Pulmonary artery endothelial cell (primary cell): ENCODE measurements at places on chromosomes 12 and 14.

- DNase-seq: no peak
Measured at GRCh38 chr14:99734406-99735051, 50.4 kb downstream of the CYP46A1 start.

DNA sequence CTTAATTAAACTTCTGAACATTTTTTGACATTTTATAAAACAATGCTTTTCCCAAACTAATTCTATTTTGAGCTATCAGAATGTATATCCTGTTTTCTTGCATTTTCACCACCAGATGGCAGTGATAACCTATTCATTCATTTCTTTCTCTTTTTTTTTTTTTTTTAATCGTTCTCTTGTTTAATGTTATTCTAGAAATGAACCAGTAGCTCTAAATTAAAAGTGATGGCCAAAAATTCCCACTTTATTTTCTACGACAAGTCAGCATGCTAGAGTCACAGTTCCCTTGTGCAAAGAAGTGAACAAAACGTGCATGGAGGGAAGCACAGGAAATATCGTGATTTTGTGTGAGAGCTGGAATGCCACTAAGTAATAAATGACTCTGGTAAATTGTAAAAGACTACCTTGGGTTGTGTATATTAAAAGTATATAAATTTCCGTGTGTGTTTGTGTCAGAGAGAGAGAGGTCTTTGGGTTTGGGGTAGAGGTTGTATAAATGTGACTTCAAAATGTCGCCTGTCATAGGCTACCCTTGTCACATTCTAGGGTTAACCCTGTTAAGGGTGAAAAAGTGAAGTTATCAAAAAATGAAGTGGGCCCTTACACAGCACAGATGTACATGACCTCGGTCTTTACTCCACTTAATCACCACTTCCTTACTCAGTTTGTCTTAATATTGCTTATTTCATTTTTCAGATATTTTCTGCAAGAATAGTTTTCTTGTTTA lies 40.4 kb upstream of the LDHB start:
- no peak for DNase-seq

GRCh38 chr14:73259837-73260236 lies 22.5 kb downstream of the PAPLN start:
- no peak for DNase-seq

DNA sequence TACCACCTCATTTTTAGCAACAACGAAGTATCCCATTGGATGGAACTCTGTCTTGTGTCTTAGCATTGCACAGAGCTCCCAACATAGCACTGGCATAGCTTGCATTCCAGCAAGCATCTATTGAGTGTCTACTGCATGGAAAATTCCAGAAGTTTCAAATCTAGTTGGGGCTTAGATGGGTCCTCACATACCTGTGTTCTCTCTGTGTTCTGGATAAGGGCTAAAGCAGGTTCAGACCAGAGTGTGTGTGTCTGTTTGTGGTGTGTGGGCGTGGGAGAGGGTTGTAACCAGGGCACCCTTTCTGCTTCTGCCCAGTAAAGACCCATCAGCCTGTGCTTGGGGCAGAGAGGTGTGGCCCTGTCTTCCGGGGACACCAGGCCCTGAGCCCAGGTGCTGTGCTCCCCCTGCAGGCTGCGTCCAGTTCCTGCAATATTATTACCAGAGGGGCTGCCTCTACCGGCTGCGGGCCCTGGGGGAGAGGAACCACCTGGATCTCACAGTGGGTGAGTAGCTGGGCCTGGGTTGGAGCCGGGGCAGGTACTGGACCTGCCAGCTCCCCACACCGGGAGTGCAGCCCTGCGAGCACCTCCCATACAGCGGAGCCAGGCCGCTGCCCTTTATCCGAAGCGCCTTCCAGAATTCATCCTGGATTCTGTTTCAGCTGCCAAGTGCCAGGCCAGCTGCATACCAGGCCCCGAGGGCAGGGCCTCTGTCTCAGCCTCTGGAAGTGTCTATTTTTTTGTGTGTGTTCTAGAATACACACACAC lies 20.3 kb downstream of the RHOF start:
- no peak for DNase-seq

DNA sequence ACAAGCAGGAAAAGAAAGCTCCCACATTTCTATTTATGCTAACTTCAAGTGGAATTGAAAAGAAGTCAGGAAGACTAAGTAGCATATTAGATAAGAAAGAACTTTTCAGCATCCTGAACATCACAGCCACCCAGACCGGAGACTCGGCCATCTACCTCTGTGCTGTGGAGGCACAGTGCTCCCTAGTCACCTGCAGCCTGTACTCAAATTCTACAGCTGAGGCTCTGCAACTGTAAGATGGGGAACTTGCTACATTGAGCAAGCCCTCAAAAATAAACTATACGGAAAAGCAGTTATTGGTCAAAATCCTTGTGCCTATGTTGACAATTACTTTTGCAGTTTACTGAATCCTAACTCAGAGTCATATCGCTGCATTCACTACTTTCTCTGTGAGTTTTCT lies 361.9 kb downstream of the DAD1 start:
- DNase-seq: no peak

- DNase-seq: no peak
Measured at GRCh38 chr14:61542848-61543790, 152.2 kb upstream of the HIF1A start.

GRCh38 chr12:22562036-22563028 lies 18.0 kb upstream of the C2CD5 start:
- no peak for DNase-seq

GRCh38 chr12:104508752-104509446 lies 52.2 kb downstream of the CHST11 start:
- no peak for DNase-seq

GRCh38 chr12:71567537-71567936 lies 96.1 kb downstream of the ZFC3H1 start:
- no peak for DNase-seq

DNA sequence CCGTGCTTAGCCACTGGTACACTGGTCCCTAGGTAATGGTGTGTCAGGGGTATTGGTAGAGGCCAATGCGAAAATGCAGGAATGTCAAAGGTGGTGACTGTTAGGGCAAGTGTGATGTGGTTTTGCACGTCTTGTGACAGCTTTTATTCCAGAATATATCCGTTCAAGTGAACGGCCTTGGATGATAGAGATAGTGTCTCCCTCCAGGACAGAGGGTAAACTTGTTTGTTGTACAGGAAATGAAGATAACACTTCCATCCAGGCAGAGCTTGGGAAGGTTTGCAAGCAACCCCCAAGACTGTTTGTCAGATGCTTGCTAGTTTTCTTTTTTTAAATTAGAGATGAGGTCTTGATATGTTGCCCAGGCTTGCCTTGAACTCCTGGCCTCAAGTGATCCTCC lies 84.2 kb downstream of the DNAH10 start:
- no peak for DNase-seq
